ENCODE measurements at places on chromosomes 2 and 18. TPM values are rescaled to one million over a fixed set of nuclear protein-coding genes. Genes with fewer than 3 reads are reported as not detected.

RHOB gene
- 100 TPM for total RNA-seq

SP110 gene
- 10.1 TPM for total RNA-seq

NRP2 gene
- 20.4 TPM for total RNA-seq

ALK gene
- not detected for total RNA-seq

VWA3B gene
- not detected for total RNA-seq

FHOD3 gene
- total RNA-seq: 18.7 TPM

CNNM4 gene
- total RNA-seq: 6.1 TPM

MPP4 gene
- 0.35 TPM for total RNA-seq

SKOR2 gene
- total RNA-seq: not detected

PAIP2B gene
- 5.0 TPM for total RNA-seq

GCFC2 gene
- total RNA-seq: 9.3 TPM

VRK2 gene
- 30.1 TPM for total RNA-seq

CFAP65 gene
- total RNA-seq: not detected

IHH gene
- not detected for total RNA-seq

LRRC30 gene
- not detected for total RNA-seq

PRKCE gene
- total RNA-seq: 1.7 TPM

TM4SF20 gene
- total RNA-seq: not detected

IL1B gene
- total RNA-seq: 63.4 TPM

CCDC85A gene
- not detected for total RNA-seq

All from airway epithelial cell (primary cell).